Amniotic stem cell (primary cell): ENCODE measurements at places on chromosomes 2 and 18.
A peak's percentile ranks its signal among the peaks of the same experiment; 100 is the strongest.

GRCh38 chr18:32918692-32919250, 145.9 kb upstream of the KLHL14 start:
- DNase-seq, result no peak

DNA sequence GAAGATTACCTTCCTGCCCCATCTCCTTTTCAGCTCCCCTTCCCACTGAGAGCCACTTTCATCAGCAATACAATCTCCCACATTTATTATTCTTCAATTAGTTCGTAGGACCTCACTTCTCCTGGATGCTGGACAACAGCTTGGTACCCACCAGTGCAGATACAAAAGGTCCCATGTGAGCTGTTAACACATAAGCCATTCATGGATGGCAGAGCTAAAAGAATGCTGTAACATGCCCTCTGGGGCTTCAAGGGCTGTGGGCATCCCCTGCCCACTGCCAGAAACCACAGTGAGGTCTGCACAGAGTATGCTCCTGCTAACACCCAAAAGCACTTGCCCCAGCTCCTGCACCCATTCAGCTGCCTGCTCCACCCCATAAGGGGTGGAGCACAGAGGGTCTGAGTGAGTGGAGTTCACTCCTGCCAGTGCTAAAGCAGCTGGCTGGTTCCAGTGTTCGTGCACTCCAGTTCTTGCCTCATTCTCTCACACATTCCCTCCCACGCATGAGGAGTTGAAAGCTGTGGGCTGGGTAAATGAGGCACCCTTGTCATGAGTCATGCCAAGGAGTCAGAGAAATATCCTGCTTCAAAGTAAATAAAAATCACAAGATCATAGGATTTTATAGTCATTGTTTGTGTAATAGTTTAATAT, 305.9 kb upstream of the TMEFF2 start:
- peak; percentile 65 for DNase-seq

GRCh38 chr2:40192864-40193669, 258.8 kb downstream of the SLC8A1 start:
- DNase-seq, result no peak

DNA sequence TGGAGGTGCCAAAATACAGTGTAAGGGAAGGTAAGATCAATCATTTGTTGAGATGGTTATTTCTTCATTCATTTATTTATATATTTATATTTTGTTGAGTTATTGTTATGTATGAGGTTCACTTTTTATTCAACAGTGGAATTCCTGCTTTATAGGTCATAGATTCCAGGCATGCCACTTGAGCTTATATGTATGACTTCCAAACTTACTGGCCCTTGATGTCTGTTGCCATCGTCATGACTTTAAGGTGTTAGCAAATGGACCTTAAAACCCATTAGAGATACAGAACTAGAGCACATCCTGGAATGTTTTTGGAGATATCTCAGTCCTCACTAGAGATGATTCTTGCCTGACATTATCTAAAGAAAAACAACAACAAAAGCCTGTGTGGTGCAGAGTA, 25.9 kb downstream of the CCDC85A start:
- DNase-seq, result no peak

- DNase-seq, result no peak
These were observed 54.0 kb downstream of the EPAS1 start for GRCh38 chr2:46351098-46351749.

DNA sequence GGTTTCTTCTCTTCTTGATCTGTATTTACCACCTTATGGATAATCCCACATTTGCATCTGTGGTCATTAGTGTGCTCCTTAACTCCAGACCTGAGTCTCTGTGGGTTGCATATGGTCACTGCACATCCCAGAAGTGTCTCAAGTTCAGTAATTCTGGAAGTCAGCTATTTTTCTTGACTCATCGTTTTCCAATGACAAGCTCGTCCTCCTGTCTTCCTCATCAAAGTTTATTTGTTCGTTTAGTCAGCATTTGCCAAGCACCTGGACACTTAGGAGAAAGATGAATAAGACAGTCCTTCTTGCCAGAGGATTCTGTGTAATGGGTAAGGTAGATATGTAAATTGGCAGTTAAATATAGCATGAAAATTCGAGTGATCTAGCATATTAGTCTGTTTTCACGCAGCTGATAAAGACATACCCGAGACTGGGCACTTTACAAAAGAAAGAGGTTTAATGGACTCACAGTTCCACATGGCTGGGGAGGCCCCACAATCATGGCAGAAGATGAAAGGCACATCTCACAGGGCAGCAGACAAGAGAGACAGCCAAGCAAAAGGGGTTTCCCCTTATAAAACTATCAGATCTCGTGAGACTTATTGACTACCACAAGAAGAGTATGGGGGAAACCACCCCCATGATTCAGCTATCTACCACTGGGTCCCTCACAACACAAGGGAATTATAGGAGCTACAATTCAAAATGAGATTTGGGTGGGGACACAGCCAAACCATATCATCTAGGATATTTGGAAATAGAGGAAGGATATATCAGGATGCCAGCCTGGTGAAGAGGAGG, 19.4 kb downstream of the FASTKD2 start:
- no peak for DNase-seq

- DNase-seq, result no peak
These were observed 26.2 kb downstream of the INPP4A start for GRCh38 chr2:98470851-98471255.

- DNase-seq, result no peak
These were observed 225.7 kb downstream of the EPHA4 start for GRCh38 chr2:221346411-221346810.

GRCh38 chr18:67710639-67711038, 194.1 kb upstream of the DSEL start:
- DNase-seq, result no peak

GRCh38 chr2:12928775-12929401, 212.2 kb downstream of the TRIB2 start:
- no peak for DNase-seq

DNA sequence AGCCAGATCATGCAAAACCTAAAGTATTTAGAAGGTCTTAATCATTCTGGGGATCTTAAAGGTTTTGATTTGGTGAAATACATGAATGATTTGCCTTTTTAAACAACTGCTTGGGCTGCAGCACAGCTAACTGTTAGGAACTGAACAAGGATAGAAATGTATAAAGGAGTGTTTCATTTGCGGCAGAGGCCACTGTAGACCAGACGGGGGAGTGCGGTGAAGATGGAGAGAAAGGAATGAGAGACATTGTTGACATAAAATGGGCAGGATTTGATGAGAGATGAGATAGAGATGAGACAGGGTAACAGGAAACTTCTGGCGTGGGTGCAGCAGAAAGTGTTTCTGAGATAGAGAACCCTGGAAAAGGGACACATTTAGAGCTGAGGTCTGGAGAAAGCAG, 308.1 kb downstream of the TMX3 start:
- DNase-seq, result no peak

DNA sequence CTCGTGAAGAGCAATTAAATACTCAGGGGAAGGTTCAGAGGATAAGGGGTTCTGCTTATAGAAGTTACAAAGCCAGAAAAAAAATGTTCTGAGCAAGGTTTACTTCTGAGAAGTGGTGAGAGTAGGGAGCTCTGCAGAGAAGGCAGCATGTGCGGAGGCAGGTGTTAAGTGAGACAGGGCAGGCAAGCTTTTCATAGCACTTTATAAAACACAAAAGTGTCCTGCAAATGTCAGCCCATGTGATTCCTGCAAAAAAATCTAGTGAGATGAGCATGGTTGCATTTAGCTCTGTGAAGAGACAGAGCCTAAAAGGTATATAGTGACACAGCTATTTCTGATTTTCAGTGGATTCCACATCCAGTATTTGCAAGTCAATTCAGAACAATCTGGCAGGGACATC, 223.8 kb upstream of the SYT4 start:
- no peak for DNase-seq

DNA sequence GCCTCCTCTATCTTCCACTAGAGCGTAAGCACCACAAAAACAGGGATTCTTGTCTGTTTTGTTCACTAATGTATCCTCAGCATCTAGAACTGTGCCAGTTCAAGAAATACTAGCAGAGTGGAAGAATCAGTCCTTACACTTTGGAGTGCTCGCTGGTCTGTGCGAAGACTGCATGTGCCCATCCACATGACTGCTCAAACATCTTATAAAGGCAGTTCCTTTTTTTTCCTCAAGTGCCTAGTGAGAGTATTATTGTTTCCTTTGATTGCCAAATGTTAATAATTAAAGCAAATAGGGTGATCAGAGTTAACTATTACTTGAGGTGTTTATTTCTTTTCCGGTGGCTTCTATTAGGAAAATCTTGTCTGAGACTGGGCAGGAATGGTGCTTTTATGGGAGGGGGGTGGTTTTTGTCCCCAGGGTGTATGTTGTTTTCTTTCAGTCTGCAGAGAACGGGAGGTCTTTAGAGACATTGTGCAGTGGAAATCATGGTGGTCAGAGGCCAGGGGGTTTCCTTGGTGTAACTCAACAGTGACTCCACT, 45.6 kb upstream of the ITGB6 start:
- no peak for DNase-seq

DNA sequence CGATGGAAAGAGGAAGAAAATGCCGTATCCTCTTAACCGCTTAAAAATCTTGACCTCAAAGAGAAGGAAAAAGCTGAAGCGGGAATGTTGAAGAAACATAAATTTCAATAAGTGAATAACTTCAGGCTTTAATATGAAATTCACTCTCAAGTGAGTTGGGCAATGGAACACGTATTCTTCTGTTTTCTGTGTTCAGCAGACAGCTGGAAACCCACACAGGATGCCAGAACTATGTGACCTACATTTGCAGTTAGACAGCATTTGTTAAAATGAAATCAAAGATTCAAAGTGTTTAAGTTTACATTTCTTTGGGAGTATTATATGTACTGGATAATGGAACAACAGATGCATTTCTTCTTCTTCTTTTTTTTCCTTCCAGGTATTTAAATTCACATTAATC, 80.5 kb upstream of the SPATS2L start:
- DNase-seq, result no peak

GRCh38 chr18:9701609-9702349, 6.3 kb upstream of the RAB31 start:
- DNase-seq, result no peak

DNA sequence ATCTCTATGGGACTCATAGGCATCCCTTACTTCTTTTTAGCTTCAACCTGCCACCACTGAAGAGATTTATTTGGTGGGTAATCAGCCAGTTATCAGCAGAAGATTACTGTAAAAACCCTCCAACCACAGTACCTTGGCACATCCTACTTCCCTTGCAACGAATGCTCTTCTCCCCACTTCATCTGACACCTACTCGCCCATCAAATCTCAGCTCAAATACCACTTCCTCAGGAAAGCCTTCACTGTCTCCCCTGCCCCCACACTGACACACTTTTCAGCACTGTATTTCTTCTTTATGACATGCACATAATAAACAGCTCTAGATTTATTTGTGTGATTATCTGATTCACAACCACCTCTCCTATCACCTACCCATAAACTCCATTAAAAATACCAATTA, 3.1 kb downstream of the KDSR start:
- DNase-seq, result no peak

- no peak for DNase-seq
These were observed 36.7 kb downstream of the EMX1 start for GRCh38 chr2:72953976-72954375.

GRCh38 chr2:189020179-189020578, 46.0 kb downstream of the COL3A1 start:
- no peak for DNase-seq

DNA sequence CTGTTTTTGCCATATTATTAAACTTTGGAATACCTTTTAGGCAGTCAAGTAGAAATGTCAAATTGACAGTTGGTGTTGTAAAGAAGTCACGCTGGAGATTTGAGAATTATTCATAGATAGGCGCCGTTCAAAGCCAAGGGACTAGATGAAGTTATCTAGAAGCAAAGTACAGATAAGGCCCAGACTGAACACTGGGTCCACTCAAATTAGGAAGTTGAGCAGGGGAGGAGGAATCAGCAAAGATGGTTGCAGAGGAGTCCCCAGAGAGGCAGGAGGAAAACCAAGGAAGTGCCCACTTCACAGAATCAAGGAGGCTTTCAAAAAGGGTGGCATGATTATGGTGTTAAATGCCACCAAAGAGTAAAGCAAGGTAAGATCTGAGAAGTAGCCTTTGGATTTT, 9.6 kb upstream of the ALS2 start:
- DNase-seq, result no peak

- no peak for DNase-seq
These were observed 4.2 kb downstream of the ERMN start for GRCh38 chr2:157321466-157321865.

DNA sequence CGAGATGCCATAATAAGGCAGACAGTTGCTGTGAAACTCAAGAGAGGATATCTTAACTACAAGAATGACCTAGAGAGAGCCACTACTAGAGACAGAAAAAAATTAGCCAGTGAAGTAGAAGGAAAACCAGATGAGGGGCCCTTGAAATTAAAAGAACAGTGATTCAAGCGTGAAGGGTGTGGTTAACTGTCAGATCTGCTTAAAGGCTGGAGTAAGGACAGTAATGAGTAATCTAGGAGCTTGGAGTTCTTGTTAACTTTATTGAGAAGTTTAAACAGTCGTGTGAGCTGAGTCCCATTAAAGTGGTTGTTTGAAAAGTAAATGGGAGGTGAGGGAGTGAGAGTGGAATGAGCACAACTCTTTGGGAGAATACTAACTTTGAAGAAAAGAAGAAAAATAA, 21.3 kb downstream of the PIGN start:
- no peak for DNase-seq

DNA sequence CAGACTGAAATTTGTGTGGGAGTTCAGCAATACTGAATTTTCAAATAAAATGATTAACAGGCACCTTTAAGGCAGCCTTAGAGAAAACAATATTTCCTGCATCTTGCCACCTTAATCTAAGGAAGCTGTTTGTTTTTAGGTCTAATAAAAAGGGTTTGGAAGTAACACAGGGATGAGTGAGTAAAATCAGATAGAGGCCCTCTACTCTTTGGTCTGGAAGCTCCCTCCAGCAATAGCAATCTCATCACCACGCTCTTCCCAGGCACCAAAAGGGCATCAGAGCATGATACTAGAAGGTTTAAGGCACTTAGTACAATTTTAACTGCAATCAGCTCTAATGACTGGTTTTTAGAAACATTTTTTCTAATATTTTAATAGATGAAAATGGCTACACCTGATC, 155.6 kb downstream of the VWC2L start:
- no peak for DNase-seq

DNA sequence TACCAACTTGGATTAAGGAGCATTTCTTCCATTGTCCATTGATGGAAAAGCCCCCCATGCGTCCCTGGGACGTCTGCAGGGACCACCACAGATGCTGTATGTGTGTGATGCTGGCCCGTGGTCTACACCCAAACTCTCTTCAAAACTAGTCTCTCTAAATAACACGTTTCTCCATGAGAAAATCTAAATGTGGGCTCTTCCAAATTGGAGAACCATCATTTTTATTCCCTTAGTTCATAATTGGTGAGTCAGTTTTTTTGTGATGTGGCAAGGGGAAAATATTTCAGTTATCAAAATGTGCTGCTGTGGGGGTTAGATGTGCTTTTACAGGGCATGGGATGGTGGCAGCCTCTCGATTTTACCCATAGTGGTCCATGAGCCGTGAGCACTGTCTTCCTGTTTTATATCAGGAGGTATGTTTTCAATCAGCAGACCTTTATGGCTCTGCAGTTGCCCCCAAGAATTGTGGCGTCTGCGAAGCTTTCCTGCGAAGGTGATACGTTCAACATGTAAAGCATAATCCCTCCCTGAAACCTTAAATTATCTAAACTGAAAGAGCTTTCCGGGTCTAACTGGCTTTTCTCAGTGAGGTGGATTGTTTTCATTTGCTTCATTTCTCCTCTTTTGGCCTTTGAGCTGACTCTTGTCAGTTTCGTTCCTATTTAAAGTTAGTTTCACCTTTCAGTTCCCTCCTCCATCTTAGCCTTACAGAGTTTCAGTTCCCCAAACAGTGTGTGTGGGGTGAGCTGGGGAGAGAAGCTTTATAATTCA, 78.4 kb downstream of the SETBP1 start:
- no peak for DNase-seq
